ENCODE measurements at places on chromosomes 7 and 10.

GRCh38 chr7:146659732-146660131, 543.1 kb downstream of the CNTNAP2 start:
- H3K27ac ChIP-seq = no peak overlapping the region
- H3K36me3 ChIP-seq = no peaks in the 10 kb centered on the region
- no peak for DNase-seq

DNA sequence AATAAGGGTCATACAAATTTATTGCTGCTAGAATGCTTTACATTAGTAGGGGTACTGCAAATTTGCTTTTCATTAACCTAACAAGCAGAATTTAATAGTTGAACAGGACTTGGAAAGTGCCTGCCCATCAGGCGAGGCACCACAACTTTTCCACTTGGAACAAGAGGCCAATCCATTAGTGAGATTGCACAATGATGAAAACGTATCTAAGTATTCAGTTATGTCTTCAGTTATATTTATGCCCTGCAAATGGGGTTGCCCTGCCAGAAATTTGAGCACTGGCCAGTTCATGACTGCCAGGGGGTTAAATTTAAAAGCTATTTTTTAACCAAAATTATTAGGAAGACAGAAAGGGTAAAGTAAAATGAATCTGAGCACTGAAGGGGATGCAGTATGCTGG, 111.1 kb upstream of the PALS2 start:
- H3K27me3 ChIP-seq = no peaks in the 10 kb centered on the region
- no peaks in the 10 kb centered on the region for H3K36me3 ChIP-seq
- no peak overlapping the region for H3K4me3 ChIP-seq
- no peak overlapping the region for H3K27ac ChIP-seq
- no peak for DNase-seq

DNA sequence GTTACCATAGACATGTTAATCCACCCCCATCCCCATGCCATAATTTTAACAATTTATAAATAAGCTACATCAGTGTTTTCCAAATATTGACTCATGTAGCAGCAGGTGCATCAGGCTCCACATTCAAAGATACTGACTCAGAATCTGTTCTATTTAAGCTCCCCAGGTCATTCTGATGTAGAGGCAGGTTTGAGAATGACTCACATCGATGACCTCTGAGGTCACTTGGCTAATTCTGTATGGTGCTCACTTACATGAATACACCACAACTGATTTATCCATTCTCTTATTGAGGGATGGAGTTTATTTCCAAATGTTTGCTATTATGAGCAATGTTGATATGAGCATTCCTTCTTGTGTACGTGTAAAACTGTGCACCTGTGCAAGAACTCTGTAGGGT, 1159.0 kb downstream of the TYW1 start:
- no peaks in the 10 kb centered on the region for H3K27me3 ChIP-seq
- no peaks in the 10 kb centered on the region for H3K36me3 ChIP-seq
- H3K4me1 ChIP-seq = no peaks in the 10 kb centered on the region
- DNase-seq = no peak
- H3K27ac ChIP-seq = no peak overlapping the region

- H3K27ac ChIP-seq = no peak overlapping the region
- H3K4me1 ChIP-seq = no peaks in the 10 kb centered on the region
- no peak overlapping the region for H3K4me3 ChIP-seq
- no peaks in the 10 kb centered on the region for H3K36me3 ChIP-seq
- no peak for DNase-seq
- no peaks in the 10 kb centered on the region for H3K27me3 ChIP-seq
These were observed 133.2 kb upstream of the C7orf33 start for GRCh38 chr7:148457310-148457921.

GRCh38 chr10:71761541-71762113, 11.7 kb downstream of the VSIR start:
- H3K4me1 ChIP-seq = peaks cover 43% of the 10 kb centered on the region
- H3K4me3 ChIP-seq = no peak overlapping the region
- no peaks in the 10 kb centered on the region for H3K27me3 ChIP-seq
- no peaks in the 10 kb centered on the region for H3K36me3 ChIP-seq
- H3K27ac ChIP-seq = no peak overlapping the region

DNA sequence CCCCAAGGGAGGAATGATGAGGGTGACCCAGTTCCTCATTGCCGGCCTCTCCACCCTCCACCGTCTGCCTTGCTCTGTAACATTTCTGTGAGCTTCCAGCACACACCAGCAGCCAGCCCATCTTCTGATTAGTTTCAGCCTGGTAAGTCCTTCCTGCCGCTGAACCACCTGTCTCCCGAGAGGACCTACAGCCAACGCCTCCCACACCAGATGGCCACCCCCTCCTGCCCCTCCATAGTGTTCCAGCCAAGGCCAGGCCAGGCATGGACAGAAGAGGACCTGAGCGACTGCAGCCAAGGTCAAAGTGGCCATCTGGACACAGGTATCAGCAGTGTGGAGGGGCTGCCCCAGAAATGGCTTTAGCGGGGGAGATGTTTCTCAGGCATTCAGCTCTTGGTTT, 170.7 kb upstream of the CTBP2 start:
- no peak overlapping the region for H3K27ac ChIP-seq
- no peaks in the 10 kb centered on the region for H3K4me1 ChIP-seq
- DNase-seq = no peak
- H3K4me3 ChIP-seq = no peak overlapping the region
- no peaks in the 10 kb centered on the region for H3K36me3 ChIP-seq
